Uterus (tissue), 4 donors: ENCODE measurements at places on chromosomes 2 and 18. TPM values are rescaled to one million over a fixed set of nuclear protein-coding genes. Genes with fewer than 3 reads are reported as not detected.
A peak's percentile ranks its signal among the peaks of the same experiment; 100 is the strongest.

GRCh38 chr2:25735835-25736234, 62.5 kb upstream of the DTNB start:
- H3K4me3 ChIP-seq = no peak overlapping the region
- no peaks in the 10 kb centered on the region for H3K36me3 ChIP-seq
- no peaks in the 10 kb centered on the region for H3K27me3 ChIP-seq
- H3K27ac ChIP-seq = no peak overlapping the region

GRCh38 chr18:22469061-22469734, 51.5 kb upstream of the CTAGE1 start:
- no peak overlapping the region for H3K4me3 ChIP-seq
- no peak overlapping the region for H3K27ac ChIP-seq
- DNase-seq = no peak

DNA sequence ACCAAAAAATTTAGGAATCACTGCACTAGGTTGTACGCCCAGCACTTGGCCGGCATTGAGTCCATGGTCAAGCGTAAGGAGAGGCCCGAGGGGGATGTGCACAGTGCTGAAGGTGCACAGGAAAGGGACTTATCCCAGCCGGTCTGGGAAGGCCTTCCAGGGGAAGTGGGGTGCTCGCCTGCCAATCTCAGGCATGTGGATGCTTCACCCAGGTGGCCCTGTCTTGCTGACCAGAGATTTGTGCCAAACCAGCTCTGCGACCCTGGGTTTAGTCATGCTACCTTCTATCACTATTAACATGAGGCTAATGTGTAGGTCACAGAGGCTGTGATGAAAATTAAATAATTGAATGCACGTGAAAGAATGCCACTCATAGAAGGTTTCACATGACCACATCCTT, 1.7 kb upstream of the ITM2C start:
- no peaks in the 10 kb centered on the region for H3K27me3 ChIP-seq
- DNase-seq = no peak
- H3K27ac ChIP-seq = no peak overlapping the region
- no peaks in the 10 kb centered on the region for H3K36me3 ChIP-seq

DNA sequence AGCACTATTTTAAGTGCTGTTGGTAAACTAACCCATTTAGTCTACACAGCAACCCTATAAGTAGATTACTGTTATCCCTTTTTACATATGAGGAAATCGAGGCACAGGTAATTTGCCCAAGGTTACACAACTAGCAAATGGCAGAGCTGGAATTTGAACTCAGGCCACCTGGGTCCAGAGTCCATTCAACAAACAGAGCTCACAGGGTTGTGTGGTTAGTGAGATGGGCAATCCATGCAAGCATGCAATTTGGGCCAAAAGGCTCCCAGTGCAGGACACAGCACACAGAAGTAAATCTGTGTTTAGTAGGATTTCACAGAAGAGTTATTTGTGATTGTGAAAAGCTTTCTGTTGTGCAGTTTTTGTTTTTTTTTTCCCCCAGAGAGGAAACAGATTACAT, 187.8 kb upstream of the MSH6 start:
- DNase-seq = no peak
- H3K36me3 ChIP-seq = no peaks in the 10 kb centered on the region
- H3K4me3 ChIP-seq = no peak overlapping the region
- H3K27ac ChIP-seq = no peak overlapping the region
- H3K27me3 ChIP-seq = no peaks in the 10 kb centered on the region

Gene ERBB4
- 4.2 TPM for total RNA-seq

GRCh38 chr2:134932864-134933526, 14.4 kb downstream of the CCNT2 start:
- no peaks in the 10 kb centered on the region for H3K36me3 ChIP-seq
- H3K27ac ChIP-seq = no peak overlapping the region
- DNase-seq = no peak
- no peaks in the 10 kb centered on the region for H3K27me3 ChIP-seq
- no peak overlapping the region for H3K4me3 ChIP-seq

Gene ELOA2
- not detected for total RNA-seq

DNA sequence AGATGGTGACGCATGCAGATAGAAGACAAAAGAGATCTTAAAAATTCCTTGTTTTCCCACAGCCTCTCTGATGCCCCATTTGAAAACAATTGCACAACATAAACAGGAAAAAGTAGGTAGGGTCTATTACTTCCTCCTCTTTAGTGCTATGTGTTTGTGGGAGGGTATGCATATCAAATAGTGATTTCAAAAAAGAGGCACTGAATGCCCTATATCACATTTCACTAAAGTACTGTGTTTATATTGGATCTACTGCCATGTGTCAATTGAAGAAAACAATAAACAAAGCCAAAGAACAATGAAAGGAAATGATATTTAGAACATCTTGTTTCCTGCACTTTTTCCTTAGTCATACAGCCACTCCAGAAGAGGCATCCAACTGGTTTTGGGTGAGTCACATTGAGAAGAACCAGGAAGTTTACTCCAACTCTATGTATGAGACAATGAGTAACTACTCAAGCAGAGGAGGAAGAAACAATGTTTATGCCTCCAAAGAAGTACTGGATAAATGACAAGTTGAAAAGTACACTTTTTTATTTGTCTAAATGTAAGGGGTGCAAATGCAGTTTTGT, 583.6 kb downstream of the FBXO15 start:
- no peaks in the 10 kb centered on the region for H3K36me3 ChIP-seq
- H3K4me1 ChIP-seq = no peaks in the 10 kb centered on the region
- no peak overlapping the region for H3K27ac ChIP-seq
- H3K27me3 ChIP-seq = no peaks in the 10 kb centered on the region
- DNase-seq = no peak

GRCh38 chr18:10374636-10375293, 79.7 kb upstream of the APCDD1 start:
- no peak overlapping the region for H3K27ac ChIP-seq
- H3K27me3 ChIP-seq = no peaks in the 10 kb centered on the region
- H3K4me1 ChIP-seq = no peaks in the 10 kb centered on the region
- no peaks in the 10 kb centered on the region for H3K36me3 ChIP-seq
- DNase-seq = no peak

GRCh38 chr2:1082456-1083205, 132.0 kb downstream of the SNTG2 start:
- no peak for DNase-seq
- H3K27ac ChIP-seq = no peak overlapping the region
- H3K4me1 ChIP-seq = no peaks in the 10 kb centered on the region
- no peaks in the 10 kb centered on the region for H3K27me3 ChIP-seq
- no peaks in the 10 kb centered on the region for H3K36me3 ChIP-seq

- no peaks in the 10 kb centered on the region for H3K27me3 ChIP-seq
- no peaks in the 10 kb centered on the region for H3K36me3 ChIP-seq
- no peak overlapping the region for H3K4me3 ChIP-seq
- no peak for DNase-seq
These were observed 161.6 kb downstream of the TMEM18 start for GRCh38 chr2:515441-516127.

Gene CABLES1
- 9.5 TPM for total RNA-seq

- H3K27me3 ChIP-seq = no peaks in the 10 kb centered on the region
- H3K27ac ChIP-seq = peak overlapping the region; percentile 73
- DNase-seq = peak; percentile 71
- no peak overlapping the region for H3K4me3 ChIP-seq
- no peaks in the 10 kb centered on the region for H3K4me1 ChIP-seq
These were observed 231.3 kb downstream of the BCL2 start for GRCh38 chr18:63088262-63088661.

DNA sequence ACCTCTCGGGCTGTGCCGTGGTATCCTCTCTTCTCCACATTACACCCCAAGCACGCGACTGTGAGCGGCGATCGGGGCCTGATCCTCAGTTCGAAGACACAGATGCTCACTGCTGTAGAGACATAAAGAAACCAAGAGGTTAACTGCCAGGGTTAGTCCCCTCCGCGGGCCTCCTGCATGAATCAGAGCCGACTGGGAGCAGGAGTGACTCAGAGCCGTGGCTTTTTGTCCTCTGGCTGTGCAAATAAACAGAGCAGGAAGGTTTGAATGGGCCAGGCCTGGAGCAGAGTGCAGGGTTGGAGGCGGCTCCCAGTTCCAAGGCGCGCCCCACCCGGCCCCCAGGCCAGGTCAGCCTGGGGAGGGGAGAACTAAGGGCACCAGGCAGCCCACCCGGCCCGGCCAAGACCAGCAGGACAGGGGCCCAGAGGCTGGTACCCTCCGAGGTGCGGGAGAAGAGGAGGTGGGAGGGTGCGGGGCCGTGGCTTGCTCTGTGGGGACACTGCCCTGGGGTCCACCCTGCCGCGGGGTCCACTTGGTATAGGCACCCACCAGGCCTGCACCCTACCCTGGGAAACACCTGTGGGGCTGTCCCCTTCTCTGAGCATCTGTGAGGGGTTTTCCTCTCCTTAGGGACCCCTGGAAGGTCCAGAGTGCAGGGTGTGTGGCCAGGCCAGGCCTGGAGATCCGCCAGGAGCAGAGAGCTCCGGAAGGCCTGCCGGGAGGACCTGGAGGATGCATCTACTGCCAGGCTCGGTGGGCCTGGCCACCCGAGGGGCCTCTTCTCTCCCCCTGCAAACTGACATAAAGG, 16.5 kb downstream of the TWIST2 start:
- peak overlapping the region; percentile 5 for H3K4me3 ChIP-seq
- H3K4me1 ChIP-seq = peaks cover 41% of the 10 kb centered on the region
- no peaks in the 10 kb centered on the region for H3K36me3 ChIP-seq
- H3K27ac ChIP-seq = peak overlapping the region; percentile 95
- DNase-seq = peak; percentile 96

- H3K36me3 ChIP-seq = no peaks in the 10 kb centered on the region
- no peaks in the 10 kb centered on the region for H3K4me1 ChIP-seq
- H3K27ac ChIP-seq = no peak overlapping the region
- H3K4me3 ChIP-seq = no peak overlapping the region
- H3K27me3 ChIP-seq = no peaks in the 10 kb centered on the region
These were observed 1689.1 kb upstream of the TMEFF2 start for GRCh38 chr2:193883820-193884219.
